CD8-positive, alpha-beta memory T cell (primary cell): ENCODE measurements at places on chromosomes 1 and 21. TPM values are rescaled to one million over a fixed set of nuclear protein-coding genes. Genes with fewer than 3 reads are reported as not detected.

Gene OR2L3
- total RNA-seq = not detected

Gene PANK4
- 40.3 TPM for total RNA-seq

Gene OR2G6
- total RNA-seq = not detected

Gene LCE2B
- total RNA-seq = not detected

Gene PALMD
- total RNA-seq = not detected

Gene KRTAP13-2
- not detected for total RNA-seq

Gene CELF3
- total RNA-seq = not detected

Gene SYT11
- 22.7 TPM for total RNA-seq

Gene CRNN
- total RNA-seq = not detected

Gene KHDRBS1
- total RNA-seq = 210 TPM
